ENCODE measurements at places on chromosomes 1 and 21. TPM values are rescaled to one million over a fixed set of nuclear protein-coding genes. Genes with fewer than 3 reads are reported as not detected.

The COL16A1 gene
- 3.8 TPM for total RNA-seq

The OR2T33 gene
- total RNA-seq: not detected

The GJA4 gene
- not detected for total RNA-seq

The DEPDC1 gene
- total RNA-seq: 12.4 TPM

The NGF gene
- total RNA-seq: 1.3 TPM

The PROK1 gene
- not detected for total RNA-seq

The NPPB gene
- not detected for total RNA-seq

The OR2AJ1 gene
- not detected for total RNA-seq

The UMODL1 gene
- total RNA-seq: not detected

The ASTN1 gene
- not detected for total RNA-seq

The OR2G6 gene
- total RNA-seq: not detected

The CTPS1 gene
- total RNA-seq: 80.1 TPM

The AGT gene
- total RNA-seq: 0.13 TPM

The PPFIA4 gene
- 0.43 TPM for total RNA-seq

The DNAJC8 gene
- 72.7 TPM for total RNA-seq

The KCNE1 gene
- total RNA-seq: not detected

The SGIP1 gene
- not detected for total RNA-seq

The RBM15 gene
- total RNA-seq: 8.0 TPM

The HTR6 gene
- 0.18 TPM for total RNA-seq

The IGSF5 gene
- not detected for total RNA-seq

The TENT5C gene
- 0.17 TPM for total RNA-seq

The OR2L2 gene
- total RNA-seq: not detected

The NPHS2 gene
- not detected for total RNA-seq

The NID1 gene
- total RNA-seq: 9.8 TPM

The IFI6 gene
- 13.7 TPM for total RNA-seq

The SLC44A5 gene
- 0.07 TPM for total RNA-seq

The CRB1 gene
- total RNA-seq: not detected

The ADGRL2 gene
- total RNA-seq: 11.0 TPM

The ATP6V1G3 gene
- total RNA-seq: not detected

The TMEM240 gene
- not detected for total RNA-seq
